ENCODE measurements at places on chromosomes 13 and 19.

DNA sequence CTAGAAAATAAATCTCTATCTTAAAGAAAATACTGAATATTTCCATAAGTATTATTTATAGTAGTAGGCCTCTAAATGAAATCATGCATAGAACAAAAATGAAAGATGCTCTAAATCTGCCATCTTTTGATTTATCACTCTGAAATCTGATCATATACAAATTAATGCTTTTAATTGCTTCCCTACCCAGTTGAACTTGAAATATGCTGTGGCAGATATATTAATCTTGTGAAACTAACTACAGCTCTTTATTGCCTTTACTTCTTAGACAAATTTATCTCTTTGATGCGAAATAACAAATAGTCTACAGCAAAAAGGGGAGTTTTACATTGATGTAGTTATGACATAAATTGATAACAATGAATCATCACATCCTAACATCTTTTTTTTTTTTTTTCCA, 510.7 kb upstream of the SLITRK6 start:
- DNase-seq, result no peak

DNA sequence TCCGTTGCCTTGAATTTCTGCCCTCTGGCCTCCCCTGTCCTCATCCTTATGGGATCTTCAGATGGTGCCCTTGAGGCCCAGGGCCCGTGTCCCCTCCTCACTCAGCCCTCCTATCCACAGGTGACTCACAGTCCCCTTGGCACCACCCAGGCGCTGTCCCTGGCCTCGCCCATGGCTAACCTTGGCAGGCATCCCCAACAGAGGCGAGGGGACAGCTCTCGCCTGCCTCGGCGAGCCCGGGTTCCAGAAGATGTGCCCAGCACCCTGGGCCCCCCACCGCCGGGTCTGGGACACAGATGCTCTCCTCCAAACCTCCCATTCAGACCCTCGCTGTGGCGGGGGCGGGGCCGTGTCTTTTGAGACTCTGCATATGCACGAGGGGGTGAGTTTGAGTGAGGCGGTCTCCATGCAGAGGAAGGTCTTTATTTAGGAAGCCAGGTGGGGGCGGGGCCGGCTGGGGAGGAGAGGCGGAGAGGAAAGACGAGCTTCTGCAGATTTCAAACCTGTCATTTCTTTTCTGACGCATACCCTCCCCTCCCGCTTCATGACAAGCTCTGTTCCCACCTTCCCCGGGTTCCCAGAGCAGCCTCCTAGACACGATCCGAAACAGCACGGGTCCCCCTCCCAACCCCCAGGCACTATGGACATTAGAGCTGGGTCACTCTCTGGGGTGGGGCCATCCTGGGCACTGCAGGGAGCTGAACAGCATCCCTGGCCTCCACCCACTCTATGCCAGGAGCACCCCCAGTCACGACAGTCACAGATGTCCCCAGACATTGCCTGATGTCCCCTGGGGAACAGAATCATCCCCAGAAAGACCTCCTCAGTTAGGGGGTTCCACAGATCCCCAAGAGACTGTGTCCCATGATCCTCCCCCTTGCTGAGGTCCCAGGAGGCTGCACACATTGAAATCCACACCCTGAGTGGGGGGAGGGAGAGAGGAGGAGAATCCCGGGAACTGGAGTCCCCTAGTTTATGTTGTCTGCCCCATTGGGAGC, 48.5 kb downstream of the GNG7 start:
- DNase-seq, result no peak

DNA sequence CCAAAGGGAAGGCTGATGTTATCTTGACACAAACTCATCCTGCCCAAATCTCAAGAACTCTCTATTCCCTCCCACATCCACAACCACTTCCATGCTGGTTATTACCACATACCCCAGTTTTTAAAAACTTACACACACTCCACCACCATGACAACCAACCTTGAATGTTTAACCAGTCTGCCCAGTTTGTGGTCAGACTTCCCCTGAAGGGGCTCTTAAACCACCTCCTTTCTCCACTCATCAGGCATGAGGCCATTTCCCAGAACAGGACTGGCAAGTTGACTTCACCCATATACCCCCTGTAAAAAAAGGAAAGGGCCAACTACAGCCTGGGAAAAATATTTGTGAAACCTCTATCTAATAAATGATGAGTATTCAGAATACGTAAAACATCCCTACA, 12.4 kb upstream of the ZSCAN4 start:
- DNase-seq, result no peak

DNA sequence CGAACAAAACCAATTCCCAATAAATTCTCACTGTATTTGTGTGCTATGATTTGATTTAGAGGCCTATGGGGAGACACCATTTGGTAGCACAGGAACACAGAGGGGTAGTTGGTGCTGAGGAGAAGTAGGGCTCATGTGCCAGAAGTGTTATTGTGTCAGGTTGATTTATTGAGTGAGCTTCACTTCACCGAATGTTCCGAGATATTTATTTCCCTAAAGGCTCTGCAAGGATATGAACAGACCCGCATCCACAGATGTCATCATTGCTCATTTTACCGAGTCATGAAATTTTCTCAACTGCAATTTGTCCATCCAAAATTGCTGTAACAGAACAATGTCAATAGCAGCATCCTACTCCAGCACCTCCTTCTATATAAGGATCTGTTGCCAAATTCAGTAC, 69.5 kb downstream of the DACH1 start:
- DNase-seq, result no peak

- DNase-seq, result no peak
Observed at GRCh38 chr13:113905942-113906341, 42.1 kb upstream of the GAS6 start.

DNA sequence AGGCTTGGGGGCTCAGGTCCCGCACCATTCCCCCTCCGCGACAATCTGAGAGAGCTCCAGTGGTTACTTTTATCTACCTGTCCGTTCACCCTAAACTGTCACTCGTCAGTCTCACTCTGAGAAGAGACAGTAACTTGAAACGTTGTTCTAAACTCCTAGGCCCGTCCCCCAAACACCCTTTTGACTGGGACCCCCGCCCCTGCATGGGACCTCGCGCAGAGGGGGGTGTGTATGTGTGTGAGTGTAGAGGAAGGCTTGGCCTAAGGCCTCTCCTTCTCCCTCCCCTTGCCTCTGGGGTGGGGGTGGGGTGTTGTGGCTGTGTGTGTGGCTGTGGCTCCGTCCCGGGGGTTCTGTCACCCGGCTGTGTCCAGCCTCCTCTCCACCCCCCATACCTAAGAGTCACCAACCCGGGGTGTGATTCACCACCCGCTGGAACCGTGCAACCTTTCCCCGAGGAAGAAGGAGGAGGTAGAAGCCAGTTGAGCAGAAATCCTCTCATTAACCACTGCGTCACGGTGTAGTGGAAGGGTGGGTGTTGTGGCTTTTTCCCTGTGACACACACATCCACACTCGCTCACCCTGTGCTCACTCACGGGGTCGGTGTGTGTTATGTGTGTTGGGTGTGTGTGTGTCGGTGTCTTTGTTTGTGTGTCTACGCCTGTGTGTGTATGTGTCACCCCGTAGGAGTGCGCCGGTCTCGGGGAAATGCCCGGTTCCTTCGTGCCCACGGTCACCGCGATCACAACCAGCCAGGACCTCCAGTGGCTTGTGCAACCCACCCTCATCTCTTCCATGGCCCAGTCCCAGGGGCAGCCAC, 2.4 kb downstream of the FOSB start:
- no peak for DNase-seq

DNA sequence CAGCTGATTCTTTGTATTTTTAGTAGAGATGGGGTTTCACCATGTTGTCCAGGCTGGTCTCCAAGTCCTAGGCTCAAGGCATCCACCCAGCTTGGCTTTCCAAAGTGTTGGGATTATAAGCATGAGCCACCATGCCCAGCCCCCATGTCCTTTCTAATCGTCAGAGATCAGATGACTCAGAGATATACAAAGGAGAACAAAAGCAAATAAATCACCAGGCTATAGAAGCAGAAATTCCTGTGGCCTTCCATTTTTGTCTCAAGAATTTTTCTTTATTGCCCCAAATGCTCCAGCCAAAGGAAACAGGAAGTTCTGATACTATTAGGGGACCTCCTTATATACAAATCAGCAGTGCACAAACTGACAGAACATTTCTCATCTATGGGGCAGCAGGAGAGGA, 207.8 kb downstream of the RFC3 start:
- DNase-seq, result no peak

GRCh38 chr13:106528718-106529414, 6.6 kb downstream of the EFNB2 start:
- DNase-seq, result no peak

GRCh38 chr13:80873589-80873988, 532.7 kb upstream of the SPRY2 start:
- no peak for DNase-seq

DNA sequence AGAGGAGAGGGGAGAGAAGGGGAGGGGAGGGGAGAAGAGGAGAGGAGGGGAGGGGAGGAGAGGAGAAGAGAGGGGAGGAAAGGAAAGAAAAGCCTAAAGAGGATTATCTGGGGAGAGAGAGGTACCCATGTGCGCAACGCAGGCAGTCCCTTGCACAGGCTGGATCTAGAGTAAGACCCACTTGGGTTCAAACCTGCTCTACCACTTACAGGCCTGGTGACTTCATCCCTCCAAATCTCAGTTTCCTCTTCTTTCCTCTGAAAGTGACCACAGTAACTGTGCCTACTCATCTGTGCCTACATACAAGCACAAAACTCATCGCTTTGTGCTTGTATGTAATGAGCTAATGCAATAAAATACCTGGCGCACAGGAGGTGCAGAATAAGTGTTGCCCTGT, 732 bp upstream of the MAP1S start:
- DNase-seq, result no peak

- DNase-seq, result no peak
Observed at GRCh38 chr19:10913716-10914340, 14.6 kb downstream of the YIPF2 start.

DNA sequence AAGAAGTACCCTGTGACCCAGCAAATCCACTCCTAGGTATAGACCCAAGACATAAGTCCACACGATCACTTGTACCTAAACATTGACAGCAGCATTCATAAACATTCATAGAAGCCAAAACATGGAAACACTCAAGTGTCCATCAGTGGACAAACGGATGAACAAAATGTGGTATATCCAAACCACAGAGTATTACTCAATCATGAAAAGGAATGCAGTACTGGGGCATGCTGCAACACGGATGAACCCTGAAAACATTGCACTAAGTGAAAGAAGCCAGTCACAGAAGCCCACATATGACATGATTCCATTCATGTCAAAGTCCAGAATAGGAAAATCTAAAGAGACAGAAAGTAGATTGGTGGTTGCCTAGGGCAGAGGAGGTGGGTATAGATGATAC, 22.8 kb upstream of the CCNE1 start:
- no peak for DNase-seq

GRCh38 chr19:7397687-7398086, 49.0 kb downstream of the ARHGEF18 start:
- DNase-seq, result no peak

- no peak for DNase-seq
Observed at GRCh38 chr13:93818345-93818744, 591.7 kb downstream of the GPC6 start.

- DNase-seq, result no peak
Observed at GRCh38 chr13:33840402-33840801, 22.5 kb downstream of the RFC3 start.

- DNase-seq, result no peak
Observed at GRCh38 chr13:97953376-97953970, at the start of gene IPO5. IPO5 (plus strand) TSS chr13:97953675; CDS start chr13:97976697, 23,022 bp downstream.

DNA sequence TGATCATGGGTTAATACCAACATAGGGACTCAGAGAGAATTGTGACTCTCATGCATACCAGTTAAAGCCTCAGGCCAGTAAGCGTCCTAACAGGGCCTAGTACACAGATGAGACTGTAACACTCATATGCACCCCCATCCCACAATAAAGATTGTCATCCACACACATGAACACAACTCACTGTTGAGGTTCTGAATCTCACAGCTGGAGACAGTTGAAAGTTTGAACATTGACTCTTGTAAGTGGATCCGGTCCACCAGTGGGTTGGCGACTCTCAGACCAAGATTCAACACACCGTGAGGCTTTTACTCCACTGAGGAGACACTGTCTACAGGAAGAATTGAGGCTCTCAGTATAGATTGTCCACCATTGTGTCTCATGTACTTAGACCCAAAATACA, 88.1 kb downstream of the ZNF429 start:
- no peak for DNase-seq

GRCh38 chr19:47509170-47509847, 5.6 kb downstream of the NAPA start:
- no peak for DNase-seq

- no peak for DNase-seq
Observed at GRCh38 chr13:52112591-52112990, 16.3 kb downstream of the NEK5 start.

- no peak for DNase-seq
Observed at GRCh38 chr19:7230826-7231225, 63.4 kb downstream of the INSR start.

DNA sequence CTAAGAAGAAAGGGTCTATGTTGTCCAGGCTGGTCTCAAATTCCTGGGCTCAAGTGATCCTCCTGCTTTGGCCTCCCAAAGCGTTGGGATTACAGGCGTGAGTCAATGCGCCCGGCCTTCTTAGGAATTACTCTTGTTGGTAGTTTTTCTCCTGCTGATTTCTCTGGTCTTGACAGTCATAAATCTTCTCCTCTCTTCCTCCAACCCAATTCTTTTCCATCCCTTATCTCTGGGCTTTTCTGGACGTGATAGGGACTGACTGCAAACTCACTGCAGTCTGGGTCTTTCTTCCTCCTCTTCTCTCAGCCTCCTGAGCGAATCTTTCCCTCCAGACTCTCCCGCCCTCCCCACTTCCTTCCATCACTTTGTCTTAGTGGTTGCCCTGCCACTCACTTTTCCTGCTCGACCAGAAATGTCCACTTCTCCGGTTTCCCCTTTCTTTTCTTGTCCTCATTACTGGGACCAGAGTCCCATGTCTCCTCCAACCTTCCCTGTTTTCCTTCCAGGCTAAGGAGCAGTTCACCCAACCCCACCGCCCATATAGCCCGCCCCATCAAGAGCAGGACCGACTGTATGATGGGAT, 21.9 kb upstream of the TIMM44 start:
- no peak for DNase-seq

DNA sequence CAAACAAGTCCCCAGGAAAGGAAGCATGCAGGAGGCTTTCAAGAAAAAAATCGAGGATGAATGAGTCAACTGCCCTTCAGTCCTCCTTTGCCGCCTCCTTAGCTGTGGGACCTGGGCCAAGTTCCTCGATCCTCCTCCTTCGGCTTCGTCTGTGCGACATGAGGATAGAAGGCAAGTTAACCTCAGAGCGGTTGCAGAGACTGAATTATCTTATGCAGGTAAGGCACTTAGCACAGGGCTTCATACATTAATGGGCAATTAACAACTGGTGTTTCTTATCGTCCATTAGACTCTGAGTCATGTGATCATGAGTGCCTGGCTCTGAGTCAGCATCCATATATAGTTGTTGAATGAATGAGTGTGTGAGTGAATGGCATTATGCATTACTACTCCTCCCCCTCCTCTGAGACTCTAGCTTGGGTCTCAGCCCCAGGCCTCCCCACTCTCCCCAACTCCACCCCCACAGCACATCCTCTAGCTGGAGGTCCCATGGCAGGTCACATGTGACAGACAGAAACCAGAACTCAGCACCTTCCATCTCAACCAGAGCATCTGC, 1.6 kb upstream of the TTC9B start:
- DNase-seq, result no peak

- no peak for DNase-seq
Observed at GRCh38 chr13:98778749-98779148, 26.3 kb upstream of the SLC15A1 start.

Data from smooth muscle cell of the brain vasculature (primary cell).